AML-193 (cell line): ENCODE measurements at places on chromosomes 4 and X.

DNA sequence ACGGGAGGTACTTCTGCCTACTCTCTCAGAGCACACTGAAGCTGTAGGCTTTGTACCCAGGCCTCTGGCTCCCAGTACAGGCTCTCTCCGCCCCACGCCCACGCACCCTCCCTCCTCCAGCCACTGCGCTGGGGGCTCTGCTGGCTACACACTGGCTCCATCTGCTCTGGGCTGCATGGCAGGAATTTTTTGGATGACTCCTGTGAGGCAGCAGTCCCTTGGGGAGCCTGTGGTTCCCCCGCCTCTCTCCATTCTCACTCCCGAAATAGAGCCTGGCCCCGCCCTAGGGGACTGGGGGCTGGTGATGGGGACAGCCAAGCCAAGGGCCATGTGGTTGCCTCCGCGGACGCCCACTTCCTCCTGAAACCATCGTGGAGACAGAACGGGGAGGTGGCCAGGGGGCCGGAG, 58.1 kb upstream of the ADRA2C start:
- DNase-seq: no peak

DNA sequence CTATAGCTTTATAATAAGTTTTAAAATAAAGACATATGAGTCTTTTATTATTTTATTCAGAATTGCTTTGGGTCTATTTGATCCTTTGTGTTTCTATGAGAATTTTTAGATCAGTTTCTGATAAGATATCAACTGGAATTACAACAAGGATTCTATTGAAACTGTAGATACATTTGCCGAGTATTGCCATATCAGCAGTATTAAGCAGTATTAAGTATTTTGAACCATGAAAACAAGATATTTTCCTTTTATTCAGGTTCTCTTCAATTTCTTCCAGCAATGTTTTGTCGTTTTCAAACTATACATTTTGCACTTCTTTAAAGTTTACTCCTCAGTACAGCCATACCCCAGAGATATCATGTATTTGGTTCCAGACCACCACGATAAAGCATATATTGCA, 598.8 kb downstream of the DACH2 start:
- DNase-seq: no peak

- DNase-seq: peak; percentile 66
These were observed 34.4 kb upstream of the ACSL1 start for GRCh38 chr4:184860018-184860779.

DNA sequence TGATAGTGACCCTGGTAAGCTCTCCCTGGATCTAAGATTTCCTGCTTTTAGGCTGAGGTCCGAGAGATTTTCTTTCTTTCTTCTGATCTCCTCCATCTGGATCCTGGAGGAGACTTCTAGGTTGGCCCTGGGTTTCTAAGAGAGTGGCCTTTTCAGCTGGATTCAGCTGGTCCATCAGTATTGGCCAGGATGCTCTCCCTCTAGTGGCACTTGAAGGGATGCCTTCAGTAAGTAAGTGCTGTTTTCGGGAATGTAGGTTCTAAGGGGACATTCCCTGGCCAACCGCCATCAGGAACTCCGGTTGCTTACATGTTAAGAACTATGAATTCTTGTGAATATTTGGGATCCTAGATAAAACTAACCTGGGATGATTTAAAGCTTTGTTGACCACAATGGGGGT, 56.9 kb downstream of the SERTM2 start:
- DNase-seq: no peak

- no peak for DNase-seq
These were observed 150.7 kb upstream of the EOLA2 start for GRCh38 chrX:150088766-150089518.

DNA sequence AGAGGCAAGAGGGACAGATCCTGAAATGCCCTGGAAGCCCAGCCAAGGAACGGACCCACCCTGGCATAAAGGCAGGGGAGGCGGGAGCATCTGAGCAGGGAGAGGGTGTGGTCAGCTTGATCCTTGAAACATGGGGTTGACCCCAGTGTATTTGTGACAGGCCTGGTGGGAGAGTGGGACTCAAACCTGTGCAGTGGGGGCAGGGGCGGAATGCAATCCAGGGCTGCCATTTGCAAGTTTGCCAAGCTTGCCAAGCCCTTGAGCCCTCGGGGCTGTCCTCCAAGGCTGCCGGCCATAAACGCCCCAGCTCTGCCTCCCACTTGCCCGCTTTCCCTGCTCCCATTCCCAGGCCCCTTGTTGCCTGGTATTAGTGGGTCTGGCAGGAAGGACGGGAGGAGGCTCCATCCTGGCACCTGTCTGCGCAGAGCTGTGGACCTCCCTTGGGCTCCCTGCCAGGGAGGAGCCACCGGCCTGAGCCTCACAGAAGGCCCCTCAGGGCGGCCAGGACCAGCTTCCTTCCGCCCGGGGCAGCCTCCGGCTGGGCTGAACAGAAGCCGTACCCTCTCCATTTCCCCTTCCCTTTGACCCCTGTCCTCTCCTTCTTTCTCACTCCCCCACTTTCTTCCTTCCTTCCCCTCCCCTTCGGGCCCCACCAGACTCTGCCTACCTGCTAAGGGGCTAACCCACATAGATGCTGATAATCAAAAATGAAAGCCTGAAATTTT, 661 bp downstream of the S100P start:
- DNase-seq: no peak

DNA sequence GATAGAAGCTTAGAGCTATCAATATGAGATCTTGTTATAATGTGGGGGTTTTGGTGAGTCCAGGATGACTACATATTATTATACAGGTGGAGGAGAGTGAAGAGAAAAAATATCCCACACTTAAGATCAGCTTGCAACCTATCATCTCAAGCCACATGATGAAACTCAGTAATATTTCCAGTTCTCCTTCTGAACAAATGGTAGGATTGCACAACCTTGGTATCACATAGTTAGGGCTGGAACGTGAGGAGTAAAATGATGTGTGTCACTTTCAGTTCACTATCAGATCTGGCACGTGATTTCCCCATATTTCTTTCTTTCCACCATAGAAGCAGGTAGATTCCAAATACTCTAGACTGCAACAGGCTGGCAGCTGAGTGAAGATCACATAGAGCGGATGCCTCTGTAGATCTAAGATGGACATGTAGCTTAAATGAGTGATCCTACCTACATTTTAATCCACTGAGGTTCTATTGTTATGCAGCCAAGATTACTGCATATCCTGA, 150.6 kb upstream of the ANKRD50 start:
- DNase-seq: no peak

GRCh38 chrX:150575419-150575814, 7.0 kb downstream of the MTM1 start:
- no peak for DNase-seq
